ENCODE measurements at places on chromosomes 2 and 18. TPM values are rescaled to one million over a fixed set of nuclear protein-coding genes. Genes with fewer than 3 reads are reported as not detected.

LBH gene
- total RNA-seq: 336 TPM

SERPINB3 gene
- total RNA-seq: not detected

SEC11C gene
- 15.0 TPM for total RNA-seq

CSRNP3 gene
- 3.0 TPM for total RNA-seq

CPO gene
- 0.17 TPM for total RNA-seq

IL1R1 gene
- 105 TPM for total RNA-seq

NT5DC4 gene
- total RNA-seq: not detected

SCN9A gene
- total RNA-seq: 40.9 TPM

PLGLB2 gene
- total RNA-seq: not detected

ERFE gene
- 4.2 TPM for total RNA-seq

PLB1 gene
- 2.0 TPM for total RNA-seq

AFF3 gene
- 0.66 TPM for total RNA-seq

GPR45 gene
- total RNA-seq: not detected

STPG4 gene
- total RNA-seq: 0.17 TPM

CDK5R2 gene
- total RNA-seq: under 0.01 TPM

ANKRD30B gene
- 0.50 TPM for total RNA-seq
